ENCODE measurements at places on chromosomes 3 and 15.

DNA sequence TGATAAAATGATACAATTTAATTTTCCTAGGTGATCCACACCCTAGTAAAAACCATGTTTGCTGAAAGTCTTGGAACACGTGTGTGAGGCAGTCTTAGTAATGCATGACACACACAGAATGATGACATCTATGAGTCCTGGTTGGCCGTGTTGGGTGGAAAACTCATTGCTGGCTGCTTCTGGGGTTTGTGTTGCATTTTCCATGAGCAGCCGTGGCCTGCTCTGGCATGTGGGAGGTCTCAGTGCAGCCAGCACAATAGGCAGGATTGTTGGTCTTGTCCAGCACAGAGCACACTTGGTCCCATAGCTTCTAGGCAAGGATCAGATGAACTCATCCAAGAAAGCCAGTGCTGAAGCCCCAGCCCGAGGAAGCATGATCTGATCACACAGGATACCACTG lies 172.8 kb upstream of the UBE3A start:
- no peak for DNase-seq

DNA sequence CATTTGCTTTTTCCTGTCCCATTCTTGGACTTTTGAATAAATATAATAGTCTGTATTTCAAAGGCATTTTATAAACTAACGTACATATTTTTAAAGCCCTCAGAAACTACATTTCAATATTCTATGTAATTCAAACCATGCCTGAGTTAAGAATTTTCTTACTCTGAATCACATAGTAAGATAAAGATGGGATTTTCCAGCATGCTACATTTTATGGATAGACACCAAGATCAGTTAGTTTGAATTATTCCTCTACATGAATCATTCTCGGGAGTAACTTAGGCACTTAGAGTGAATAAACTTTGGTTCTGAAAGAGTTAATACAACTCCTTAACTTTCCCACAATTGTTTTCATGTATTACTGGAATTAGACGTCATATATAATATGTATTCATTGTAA lies 713.3 kb upstream of the CBLB start:
- no peak for DNase-seq

DNA sequence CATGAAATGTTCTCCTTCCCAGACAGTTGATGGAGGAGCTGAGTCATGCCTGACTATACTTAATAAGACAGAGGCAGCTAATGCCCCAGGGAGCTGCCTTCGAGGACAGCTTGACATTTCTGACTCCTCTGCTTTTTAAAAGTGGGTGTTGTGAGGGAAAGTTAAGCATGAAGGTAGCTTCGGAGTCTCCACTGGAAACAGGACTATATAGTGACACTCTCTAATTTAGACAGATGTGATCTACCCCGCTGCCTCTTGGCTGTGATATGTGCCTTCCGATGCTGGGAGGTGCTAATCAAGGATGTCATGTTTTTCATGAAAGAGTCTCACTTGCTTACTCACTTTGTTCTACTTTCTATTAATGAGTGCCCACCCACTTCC lies 72.7 kb downstream of the IL1RAP start:
- no peak for DNase-seq

- DNase-seq = no peak
Observed at GRCh38 chr3:175896655-175897054, 1037.5 kb downstream of the NAALADL2 start.

DNA sequence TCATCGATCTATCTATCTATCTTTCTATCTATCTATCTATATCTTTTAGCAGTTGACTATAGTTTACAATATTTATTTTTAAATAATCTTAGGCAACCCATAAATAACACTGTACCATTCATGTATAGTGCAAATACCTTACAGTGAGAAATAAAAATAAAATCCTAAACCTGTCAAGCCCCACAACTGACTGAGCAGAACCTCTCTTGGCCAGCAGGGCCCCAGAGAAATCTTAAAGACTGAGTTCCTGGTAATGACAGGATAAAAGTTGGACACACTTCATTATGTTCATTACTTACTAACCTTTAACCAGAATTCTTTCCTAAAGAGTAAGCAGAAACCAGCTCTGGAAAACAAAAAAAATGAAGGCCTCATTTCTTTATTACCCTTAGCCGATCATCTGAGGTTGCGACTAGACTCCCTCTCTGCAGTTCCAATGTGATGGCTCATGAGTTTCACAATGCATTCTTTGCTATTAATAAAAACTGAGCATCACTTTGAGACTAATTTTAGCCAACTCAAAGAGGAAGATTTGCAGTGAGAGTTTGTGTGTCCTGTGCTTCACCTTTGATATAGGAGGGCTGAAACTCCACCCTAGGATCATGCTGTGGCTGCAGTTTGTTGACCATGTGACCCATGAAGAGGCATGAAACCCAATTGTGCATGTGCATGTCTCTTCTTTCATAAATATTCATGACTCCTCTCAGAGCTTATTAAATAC lies 1072.0 kb downstream of the NSUN3 start:
- no peak for DNase-seq

- no peak for DNase-seq
Observed at GRCh38 chr15:34941185-34941698, 28.3 kb downstream of the AQR start.

- no peak for DNase-seq
Observed at GRCh38 chr3:4546346-4547178, 53.4 kb downstream of the ITPR1 start.

DNA sequence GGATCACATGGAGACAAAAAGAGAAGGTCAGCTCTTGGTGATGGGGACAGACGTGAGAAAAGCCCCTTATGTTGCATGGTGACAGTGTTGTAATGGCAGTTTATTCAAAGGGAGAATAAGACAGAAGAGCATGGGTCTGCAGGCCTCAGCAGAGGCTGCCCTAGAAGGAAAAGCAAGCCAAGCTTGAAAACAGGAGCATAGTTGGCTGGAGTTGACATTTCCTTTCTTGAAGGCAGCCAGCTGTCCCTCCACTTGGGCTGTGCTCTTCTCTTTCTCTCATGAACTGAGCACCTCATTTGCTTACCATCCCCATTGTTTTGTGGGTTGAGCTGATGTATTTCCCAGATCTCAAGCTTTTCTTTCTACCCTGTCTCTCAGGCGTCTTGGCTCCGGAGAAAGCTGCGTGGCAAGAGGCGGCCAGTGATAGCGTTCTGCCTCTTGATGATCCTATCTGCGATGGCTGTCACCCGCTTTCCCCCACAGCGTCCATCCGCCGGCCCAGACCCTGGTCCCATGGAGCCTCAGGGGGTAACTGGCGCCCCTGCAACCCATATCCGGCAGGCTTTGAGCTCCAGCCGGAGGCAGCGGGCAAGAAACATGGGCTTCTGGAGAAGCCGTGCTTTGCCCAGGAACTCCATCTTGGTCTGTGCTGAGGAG lies 52.9 kb downstream of the GASK1A start:
- no peak for DNase-seq

DNA sequence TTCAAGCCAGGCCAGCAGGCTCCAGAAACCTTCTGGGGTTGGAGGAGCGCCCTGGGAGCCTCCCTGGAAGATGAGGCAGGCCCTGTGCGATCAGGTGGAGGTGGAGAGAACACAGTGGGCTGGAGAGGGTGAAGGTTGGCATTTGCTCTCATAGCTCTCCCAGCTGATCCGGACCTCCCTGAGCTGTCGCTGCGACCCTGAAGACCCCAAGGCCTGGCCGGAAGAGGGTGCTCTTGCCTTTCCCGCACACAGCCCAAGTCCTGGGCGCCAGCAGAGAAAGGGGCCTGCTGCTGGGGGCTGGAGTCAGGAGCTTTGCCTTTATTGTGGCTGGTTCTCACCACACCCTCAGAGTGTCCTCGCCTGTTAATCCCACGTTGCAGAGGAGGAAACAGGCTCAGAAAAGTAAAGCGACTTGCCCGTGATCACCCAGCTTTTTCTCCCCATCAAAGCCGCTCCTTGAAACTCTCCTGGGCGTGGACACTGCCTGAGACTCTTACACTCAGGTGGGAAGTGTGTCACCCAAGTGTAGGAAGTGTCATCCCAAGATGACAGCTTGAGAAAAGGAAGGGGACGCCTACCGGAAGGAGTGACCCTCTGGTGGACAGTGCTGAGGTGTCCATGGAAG lies 8.6 kb upstream of the RPL29 start:
- DNase-seq = no peak

- DNase-seq = no peak
Observed at GRCh38 chr15:81181220-81181619, 15.5 kb upstream of the IL16 start.

DNA sequence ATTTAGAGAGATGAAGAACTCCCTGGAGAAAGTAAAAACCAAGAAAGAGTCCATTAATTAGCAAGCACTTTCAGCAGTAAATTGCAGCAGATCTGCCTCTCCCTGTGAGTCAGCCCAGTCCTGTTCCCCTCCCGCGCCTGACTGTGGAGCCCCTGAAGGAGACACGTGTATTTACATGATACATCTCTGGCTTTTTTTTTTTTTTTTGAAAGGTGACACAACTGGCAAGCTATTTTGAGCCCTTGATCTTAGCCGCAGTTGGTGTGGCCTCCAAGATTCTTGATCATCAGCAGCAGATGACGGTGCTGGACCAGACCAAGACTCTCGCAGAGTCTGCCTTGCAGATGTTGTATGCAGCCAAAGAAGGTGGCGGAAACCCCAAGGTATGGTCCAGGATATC lies 271.8 kb upstream of the TPM1 start:
- DNase-seq = no peak

- no peak for DNase-seq
Observed at GRCh38 chr15:63422891-63423590, 41.4 kb upstream of the CA12 start.

GRCh38 chr3:111819927-111820326 lies 39.1 kb upstream of the PHLDB2 start:
- no peak for DNase-seq

DNA sequence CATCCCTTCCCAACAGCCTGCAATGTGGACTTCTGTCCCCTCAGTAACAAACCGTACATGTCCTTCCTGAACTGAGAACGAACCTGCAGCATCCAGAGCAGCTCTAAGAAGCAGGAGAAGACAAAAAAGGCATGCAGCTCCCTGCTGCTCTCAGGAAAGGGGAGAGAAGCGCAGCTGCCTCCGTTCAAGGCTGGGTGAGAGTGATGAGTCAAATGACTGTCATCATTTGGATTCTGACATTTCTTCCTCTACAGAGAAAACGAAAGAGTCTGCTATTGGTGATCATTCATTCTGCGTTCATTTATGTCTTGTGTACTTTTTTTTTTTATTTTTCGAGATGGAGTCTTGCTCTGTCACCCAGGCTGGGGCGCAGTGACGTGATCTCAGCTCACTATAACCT lies 677.8 kb downstream of the FHIT start:
- DNase-seq = no peak

- no peak for DNase-seq
Observed at GRCh38 chr3:50100386-50100785, 11.7 kb downstream of the RBM5 start.

DNA sequence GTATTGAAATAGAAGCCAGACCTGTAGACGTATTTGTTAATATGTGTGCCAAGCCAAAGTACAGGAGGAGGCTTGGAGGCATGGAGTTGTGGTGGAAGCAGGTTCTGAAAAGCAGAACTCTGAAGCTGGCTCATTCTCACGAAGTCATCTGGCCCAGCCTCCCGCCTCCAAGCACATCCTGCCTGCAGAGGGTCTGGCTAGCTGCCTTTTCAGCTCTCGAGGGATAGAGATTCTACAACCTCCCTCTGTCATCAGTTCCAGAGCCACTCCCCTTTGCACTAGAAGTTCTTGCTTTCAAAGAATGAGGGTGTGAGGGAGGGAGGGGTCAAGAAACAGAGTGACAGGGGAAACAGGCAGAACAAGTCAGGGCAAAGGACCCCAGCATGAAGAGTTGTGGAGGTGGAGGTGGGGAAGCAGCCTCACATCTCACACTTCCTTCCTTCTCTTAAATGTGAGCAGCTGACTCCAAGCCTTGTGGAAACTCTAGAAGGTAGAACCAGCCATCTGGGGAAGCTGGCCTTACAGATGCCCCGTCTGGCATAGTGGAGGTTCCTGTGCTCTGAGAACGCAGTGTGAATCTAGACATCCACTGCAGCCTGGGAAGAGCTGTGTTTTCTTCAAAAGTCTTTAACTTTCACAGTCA lies 95.3 kb downstream of the SLC49A4 start:
- DNase-seq = no peak

DNA sequence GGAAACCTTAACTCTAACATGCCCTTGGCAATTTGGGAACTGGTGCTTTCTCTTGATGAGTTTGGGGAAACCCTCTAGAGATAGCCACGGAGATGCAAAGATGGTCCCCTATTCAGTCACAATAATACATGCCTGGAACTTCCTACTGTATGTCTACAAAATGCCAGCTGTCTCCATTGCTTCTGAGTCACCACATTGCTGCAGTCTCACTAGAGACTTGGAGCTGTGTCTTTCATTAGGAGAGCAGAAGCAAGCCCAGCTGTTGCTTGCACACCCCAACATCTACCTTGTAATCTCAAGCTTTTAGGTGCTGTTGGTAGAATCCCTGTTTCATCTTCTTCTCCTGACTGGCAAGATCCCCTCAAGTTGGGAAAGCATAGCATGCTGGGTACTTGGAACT lies 261.0 kb downstream of the ADAMTSL3 start:
- no peak for DNase-seq
